ENCODE measurements at places on chromosomes 4 and X.

- peak; percentile 18 for DNase-seq
Observed at GRCh38 chr4:142817442-142817841, 28.7 kb downstream of the INPP4B start.

DNA sequence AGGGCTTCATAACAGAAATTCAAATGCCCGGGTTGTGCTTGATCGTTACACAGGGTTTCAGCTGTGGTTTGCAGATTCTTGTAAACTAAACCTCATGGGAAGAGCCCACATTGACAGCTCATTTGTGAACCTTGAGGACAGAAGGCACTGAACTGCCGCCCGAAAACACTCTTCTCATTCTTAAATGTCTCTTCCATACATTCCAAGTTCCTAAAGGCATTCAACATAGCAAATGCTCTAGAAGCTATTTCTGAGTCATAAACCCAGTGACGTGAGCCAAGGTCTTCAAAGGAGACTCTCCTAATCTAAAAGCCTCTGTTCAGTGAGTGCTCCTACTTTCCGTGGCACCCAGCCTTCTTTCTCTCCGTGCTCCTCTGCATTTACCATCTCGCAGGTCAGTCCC, 737.8 kb upstream of the FRG1 start:
- no peak for DNase-seq

GRCh38 chr4:23819041-23819511, 70.8 kb downstream of the PPARGC1A start:
- DNase-seq, result no peak

- no peak for DNase-seq
Observed at GRCh38 chrX:97763391-97763790, 879.7 kb downstream of the RPA4 start.

- DNase-seq, result no peak
Observed at GRCh38 chr4:5051278-5052203, at the start of gene STK32B. Gene STK32B (plus strand): TSS chr4:5051480.

GRCh38 chrX:103791826-103792485, 15.3 kb downstream of the PLP1 start:
- no peak for DNase-seq

Data from activated CD4-positive, alpha-beta T cell treated with anti-CD3 and anti-CD28 coated beads for 24 hours (primary cell).